Adrenal gland (tissue), 19 donors: ENCODE measurements at places on chromosomes 7 and 10. TPM values are rescaled to one million over a fixed set of nuclear protein-coding genes. Genes with fewer than 3 reads are reported as not detected.

The MMP21 gene
- total RNA-seq: not detected

The OR13A1 gene
- total RNA-seq: not detected

DNA sequence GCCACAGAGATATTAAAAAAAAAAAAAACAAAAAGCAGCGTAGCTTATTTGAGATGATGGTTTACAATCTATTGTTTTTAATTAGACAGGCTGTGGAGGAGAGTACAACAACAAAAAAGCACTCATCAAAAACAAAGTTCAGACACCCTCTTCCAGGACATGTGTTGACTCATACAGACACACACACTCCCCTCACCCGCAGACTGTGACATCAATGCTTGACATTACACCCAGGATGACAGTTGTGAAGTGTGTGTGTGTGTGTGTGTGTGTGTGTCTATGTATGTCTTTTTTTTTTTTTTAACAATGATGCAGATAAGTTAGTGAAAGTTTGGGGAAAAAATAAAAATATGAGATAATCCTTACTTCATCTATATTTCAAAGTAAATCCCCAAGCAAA lies 303.6 kb downstream of the GPAM start:
- no peak for DNase-seq

DNA sequence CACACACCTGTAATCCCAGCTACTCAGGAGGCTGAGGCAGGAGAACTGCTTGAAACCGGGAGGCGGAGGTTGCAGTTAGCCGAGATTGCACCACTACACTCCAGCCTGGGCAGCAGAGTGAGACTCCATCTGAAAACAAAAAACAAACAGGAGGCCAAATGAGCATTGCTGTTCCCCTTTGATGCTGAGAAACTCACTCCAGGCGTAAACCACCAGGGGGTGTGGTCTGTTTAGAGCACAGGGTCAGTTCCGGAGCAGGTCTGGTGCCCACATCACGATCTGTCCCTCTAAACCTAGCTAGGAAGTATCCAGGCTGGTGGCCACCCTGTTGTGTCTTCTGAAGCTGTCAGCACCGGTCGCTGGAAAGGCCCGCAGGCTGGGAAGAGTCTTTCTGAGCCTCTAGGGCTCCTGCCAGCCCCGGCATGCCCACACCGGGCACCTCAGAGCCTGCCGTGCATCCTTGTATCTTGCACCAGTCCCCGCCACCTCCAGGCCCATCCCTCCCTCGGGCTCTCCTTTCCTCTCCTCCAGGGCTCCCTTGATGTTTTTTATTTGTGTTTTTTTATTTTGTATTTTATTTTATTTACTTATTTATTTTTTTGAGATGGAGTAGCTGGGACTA lies 66.3 kb upstream of the SH2B2 start:
- no peak for DNase-seq

DNA sequence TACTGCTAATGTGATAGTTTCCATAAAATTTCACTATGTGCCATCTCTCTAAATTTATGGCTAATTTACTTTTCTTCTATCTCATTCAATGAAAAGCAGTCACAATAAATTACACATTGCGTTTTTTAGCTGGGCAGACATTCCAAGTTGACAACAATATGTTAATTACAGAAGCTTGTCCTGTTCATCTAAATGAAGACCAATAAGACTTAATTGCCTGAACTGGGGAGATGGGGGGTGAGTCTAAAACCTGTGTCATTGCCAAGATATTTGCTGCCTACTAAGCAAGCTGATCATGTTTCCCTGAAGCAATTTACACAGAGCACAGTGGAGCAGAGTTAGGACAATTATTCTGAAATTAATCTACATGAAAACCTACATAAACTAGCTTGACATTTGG lies 89.3 kb upstream of the ADRB1 start:
- no peak for DNase-seq
